Activated naive CD8-positive, alpha-beta T cell treated with anti-CD3 and anti-CD28 coated beads, Interleukin-2, amount 10 ng/mL, durations not matched to agents 7 days and 5 days (primary cell): ENCODE measurements at places on chromosomes 7 and 10. TPM values are rescaled to one million over a fixed set of nuclear protein-coding genes. Genes with fewer than 3 reads are reported as not detected.

KAZALD1 gene
- total RNA-seq: not detected

DNA sequence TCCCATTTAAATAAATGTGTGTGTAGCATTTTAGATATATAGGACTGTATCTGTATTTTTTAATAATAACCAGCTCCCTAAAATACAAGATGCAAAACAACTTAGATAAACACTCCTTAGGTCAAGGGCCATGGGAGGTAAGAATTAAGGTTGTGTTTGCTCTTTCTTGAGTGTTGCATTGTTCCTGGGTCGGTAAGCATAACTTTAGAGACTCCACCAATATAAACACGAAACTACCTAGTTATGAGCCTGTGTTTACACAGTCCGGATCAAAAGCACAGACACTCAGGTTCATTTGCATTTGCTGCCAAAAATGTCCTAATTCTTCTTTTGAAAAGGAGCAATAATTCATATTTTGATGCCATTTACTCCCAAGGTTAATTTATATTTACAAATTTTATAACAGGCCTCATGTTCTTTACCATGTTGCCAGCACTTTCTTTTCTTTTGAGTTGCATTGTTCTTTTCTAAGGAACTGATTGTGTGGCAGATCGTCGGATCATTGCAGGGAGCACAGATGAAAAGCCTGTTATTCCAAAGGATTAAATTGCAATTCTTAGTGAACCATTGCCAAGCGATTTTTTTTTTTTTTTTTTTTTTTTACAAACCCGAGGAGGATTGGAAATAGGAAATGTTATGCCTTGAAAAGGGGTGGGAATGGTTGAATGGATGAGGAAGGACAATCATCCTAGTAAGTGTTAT is 45.8 kb upstream of the GLCCI1 start:
- H3K36me3 ChIP-seq: peaks cover 5% of the 10 kb centered on the region
- no peak overlapping the region for H3K4me3 ChIP-seq
- no peak for DNase-seq
- H3K27me3 ChIP-seq: no peaks in the 10 kb centered on the region

DNA sequence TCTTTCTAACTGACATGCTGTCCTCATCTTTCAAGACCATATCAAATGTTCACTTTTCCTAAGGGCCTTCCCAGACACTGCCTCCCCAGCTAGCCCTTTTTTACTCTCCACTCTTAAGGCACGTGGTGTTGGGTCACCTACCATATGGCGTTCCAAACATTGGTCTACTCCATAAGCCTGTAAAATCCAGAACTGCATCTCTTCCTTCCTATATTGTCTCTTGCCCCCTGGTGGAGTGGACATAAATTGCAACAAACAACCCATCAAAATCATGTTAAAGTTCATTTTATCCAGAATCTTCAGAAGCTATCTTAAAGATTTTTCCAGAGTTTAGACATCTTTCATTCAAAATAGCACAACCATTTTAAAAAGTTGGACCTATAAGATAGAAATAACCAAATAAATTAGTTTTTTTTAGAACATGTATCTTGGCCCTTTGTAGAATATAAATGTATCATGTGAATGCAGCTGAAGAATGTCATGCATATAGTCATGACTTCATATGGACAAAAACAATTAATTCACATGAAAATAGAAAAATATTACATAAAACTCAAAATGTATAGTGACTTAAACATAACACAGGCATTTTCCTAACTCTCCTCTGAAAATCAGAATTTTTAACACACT is 180.6 kb upstream of the CHRM2 start:
- H3K27me3 ChIP-seq: no peaks in the 10 kb centered on the region
- no peak overlapping the region for H3K4me3 ChIP-seq
- no peak overlapping the region for H3K27ac ChIP-seq
- H3K4me1 ChIP-seq: no peaks in the 10 kb centered on the region
- DNase-seq: no peak
- H3K36me3 ChIP-seq: no peaks in the 10 kb centered on the region

DNA sequence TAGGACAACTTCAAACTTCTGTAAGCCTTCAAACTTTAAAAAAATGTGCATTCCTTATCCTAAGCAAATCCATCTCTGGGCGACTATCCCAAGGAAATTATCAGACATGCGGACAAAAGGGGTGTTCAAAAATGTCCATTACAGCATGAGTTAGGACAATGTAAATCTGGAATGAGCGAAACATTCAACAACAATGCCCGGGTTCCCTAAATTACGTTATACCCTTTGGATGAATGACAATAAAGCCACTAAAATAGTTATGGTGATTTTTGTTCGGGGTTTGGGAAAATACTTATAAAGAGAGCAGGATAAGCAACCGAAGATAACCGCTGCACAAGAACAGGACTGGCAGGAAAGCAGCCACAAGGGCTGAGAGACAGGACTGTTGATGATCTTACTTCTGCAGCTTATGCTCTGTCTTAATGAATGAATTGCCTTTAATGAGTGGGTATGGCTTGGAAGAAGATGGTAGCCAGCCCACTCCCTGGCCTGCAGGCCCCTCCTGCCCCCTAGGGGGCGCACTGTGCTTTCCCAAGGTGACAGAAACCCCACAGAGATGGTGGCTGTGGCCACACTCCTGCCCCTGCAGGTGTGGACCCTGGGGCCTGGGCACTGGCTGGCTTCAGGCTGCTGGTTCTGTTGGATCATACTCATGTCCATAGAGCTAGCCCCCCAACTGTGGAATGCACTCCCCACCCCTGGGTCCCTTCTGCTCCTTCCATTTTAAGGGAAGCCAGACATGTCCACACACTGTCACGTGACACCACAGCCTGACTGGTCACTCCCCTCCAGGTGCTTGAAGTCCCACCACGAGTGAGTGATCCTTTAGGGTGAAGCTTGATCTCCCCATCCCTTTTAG is 45.0 kb downstream of the ZCCHC24 start:
- no peaks in the 10 kb centered on the region for H3K36me3 ChIP-seq
- DNase-seq: peak; percentile 78
- no peak overlapping the region for H3K27ac ChIP-seq
- H3K27me3 ChIP-seq: peaks cover 6% of the 10 kb centered on the region
